ENCODE measurements at places on chromosomes 5 and 9.

DNA sequence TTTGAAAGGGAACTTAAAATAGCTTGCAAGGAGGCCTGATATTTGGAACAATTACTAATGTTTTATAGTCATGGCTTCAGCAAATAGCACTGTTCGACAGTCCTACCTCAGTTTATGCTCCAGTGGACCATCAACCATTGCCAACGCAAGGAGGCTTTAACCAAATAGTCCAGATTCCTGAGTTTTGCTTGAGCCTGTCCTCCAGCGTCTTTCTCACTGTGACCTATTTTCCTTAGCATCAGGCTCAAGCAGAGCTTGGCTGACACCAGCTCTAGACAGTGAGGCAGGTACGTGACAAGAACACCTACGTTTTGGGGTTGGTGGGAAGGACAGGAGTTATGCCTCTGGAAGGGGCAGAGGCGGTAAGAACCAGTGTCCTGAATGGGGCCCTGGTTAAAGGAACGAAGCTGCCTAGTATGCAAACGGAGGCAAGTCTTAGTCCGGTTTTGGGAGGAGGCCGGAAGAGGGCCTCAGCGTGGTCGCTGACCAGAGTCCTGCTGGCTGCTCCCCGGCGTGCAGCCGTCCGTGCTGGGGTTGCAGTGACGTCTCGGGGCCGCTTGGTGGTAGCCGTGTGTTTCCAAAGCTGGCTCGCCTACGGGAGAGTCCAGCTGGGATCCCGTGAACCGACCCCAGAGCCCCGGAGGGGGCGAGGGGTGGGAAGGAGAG is 998 bp upstream of the FGF18 start:
- H3K4me3 ChIP-seq: peak overlapping the region; percentile 79
- peaks cover 36% of the 10 kb centered on the region for H3K4me1 ChIP-seq
- peaks cover 28% of the 10 kb centered on the region for H3K27me3 ChIP-seq
- no peak overlapping the region for H3K27ac ChIP-seq

GRCh38 chr5:94715768-94716167 is 97.3 kb downstream of the SLF1 start:
- no peak overlapping the region for H3K4me3 ChIP-seq
- peaks cover 3% of the 10 kb centered on the region for H3K36me3 ChIP-seq
- no peak for DNase-seq
- H3K27me3 ChIP-seq: no peaks in the 10 kb centered on the region

DNA sequence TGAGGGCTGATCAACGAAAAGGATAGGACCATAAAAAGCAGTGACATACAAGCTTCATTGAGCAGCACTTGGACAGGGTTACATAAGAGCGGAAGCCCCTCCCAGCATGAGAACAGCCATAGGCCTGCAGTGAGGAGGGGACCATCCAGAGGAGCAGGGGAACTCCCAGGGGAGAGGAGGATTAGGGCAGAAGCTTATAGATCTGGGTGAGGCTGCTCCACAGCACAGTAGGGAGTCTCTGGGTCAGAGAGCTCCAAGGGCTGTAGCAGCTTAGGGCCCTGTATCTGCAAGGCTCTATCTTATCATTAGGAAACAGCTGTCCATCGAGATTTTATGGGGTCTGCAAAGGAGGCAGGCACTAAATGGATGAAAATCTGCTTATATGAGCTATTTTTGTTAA is 186.6 kb downstream of the DOCK8 start:
- no peaks in the 10 kb centered on the region for H3K4me1 ChIP-seq
- no peak overlapping the region for H3K4me3 ChIP-seq
- H3K27ac ChIP-seq: no peak overlapping the region

GRCh38 chr9:111052791-111053190 is 14.5 kb upstream of the LPAR1 start:
- peak; percentile 46 for DNase-seq
- no peak overlapping the region for H3K4me3 ChIP-seq
- no peaks in the 10 kb centered on the region for H3K36me3 ChIP-seq

GRCh38 chr5:160342413-160342941 is 27.9 kb downstream of the C1QTNF2 start:
- no peaks in the 10 kb centered on the region for H3K27me3 ChIP-seq
- H3K4me1 ChIP-seq: peaks cover 6% of the 10 kb centered on the region
- H3K27ac ChIP-seq: no peak overlapping the region
- DNase-seq: peak; percentile 70
- no peaks in the 10 kb centered on the region for H3K36me3 ChIP-seq
- H3K4me3 ChIP-seq: no peak overlapping the region

DNA sequence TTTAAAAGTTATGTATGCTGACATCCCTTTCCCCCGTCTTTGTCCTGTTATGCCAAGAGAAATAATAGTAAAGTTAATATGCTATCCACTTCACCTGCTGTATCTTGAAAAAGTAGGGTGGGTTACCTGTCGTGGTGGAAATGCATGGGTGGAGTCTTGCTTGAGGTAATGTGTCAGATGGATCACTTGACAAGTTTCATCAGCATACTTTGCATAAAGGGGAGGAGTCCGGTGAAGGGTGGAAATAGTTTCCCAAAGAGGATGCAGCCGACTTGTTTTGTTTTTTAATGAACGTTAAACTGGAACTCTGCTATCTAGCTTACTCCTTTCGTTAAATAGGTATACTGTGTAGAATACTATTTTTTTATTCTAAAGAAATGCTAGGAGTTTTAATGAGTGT is 9.0 kb upstream of the DMRT3 start:
- peaks cover 22% of the 10 kb centered on the region for H3K4me1 ChIP-seq
- DNase-seq: no peak
- no peak overlapping the region for H3K27ac ChIP-seq
- no peaks in the 10 kb centered on the region for H3K36me3 ChIP-seq

DNA sequence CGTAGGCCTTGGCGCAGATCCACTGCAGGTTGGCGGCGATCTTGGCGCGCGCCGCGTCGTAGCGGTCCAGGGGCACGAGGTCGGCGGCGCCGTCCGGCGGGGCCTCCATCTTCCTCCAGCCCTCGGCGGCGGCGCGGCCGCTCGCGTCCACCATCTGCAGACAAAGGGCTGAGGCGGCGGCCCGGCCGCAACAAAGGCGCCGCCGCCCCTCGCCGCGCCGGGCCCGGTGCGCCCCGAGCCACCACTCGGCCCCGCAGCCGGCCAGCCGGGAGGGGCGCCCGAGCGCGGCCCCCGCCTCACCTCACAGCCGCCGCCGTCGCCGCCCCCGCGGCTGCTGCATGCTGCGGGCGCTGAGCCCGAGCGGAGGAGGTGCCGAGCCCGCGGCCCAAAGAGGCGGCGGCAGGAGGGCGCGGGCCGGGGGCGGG is 328 bp downstream of the CAMSAP1 start:
- DNase-seq: peak; percentile 44
- peaks cover 33% of the 10 kb centered on the region for H3K36me3 ChIP-seq
- no peaks in the 10 kb centered on the region for H3K27me3 ChIP-seq
- H3K27ac ChIP-seq: no peak overlapping the region

DNA sequence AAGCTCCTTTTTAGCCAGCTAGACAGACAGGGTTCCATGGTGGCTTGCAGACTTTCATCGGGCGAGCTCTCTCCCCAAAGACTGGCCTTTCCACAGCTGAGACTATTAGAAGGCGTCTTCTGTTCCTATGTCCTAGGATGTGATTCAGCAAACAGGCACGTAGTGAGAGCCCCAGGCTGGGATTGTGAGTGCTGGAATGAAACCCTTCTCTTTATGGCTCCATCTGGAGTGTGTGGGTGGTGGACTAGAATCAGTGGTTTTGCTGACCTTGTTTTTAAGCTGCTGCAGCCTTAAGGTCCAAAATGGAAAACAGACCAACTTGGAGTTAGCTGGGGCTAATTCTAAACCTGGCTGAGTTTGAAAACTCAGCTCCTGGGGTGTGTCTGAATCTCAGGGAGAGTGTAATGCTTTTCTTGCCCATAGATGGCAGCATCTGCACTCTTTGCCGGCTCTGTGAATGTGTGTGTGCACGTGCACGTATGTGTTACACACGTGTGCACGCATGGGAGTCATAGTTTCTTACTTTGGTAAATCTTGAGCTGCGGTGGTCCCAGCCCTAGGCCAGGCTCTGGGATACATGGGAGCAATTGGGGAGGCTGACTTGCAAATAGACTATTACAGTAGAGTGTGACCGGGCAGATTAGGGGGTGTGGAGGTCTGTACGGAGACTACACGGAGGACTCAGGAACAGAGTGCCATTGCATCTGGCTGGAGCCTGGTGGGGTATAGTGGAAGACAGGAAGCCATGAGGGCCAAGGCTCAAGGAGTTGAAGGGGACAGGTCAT is 10.7 kb downstream of the GSN start:
- H3K4me3 ChIP-seq: no peak overlapping the region
- H3K27ac ChIP-seq: peak overlapping the region; percentile 86
- H3K27me3 ChIP-seq: no peaks in the 10 kb centered on the region
- H3K4me1 ChIP-seq: peaks cover 40% of the 10 kb centered on the region

DNA sequence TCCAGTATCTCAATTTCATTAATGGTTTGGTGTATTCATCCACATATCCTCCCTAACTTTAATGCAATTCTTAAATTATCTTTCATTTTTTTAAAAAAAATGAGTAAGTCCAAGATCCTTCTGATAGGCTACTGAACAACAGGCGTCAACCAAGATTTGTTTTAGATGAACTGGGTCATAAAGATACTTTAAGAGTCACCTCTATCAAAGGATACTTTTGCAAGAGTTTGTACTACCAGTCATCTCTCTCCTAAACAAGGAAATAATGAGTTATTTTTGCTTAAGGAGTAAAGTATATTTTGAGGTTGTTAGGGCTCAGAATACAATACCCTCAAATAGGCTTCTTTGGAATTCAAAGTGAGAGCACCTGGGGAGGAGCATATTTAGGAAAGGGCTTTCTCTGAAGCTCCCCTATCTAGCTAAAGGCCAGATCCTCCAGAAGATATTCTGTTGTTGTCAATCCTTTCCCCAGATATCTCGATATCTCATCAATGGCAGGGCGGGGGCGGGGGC is 25.8 kb downstream of the HAVCR1 start:
- no peak overlapping the region for H3K4me3 ChIP-seq
- H3K36me3 ChIP-seq: no peaks in the 10 kb centered on the region
- no peak overlapping the region for H3K27ac ChIP-seq

GRCh38 chr9:97398999-97399758 is 12.7 kb upstream of the TDRD7 start:
- H3K27me3 ChIP-seq: no peaks in the 10 kb centered on the region
- DNase-seq: peak; percentile 51
- no peak overlapping the region for H3K4me3 ChIP-seq
- peaks cover 6% of the 10 kb centered on the region for H3K4me1 ChIP-seq
- no peaks in the 10 kb centered on the region for H3K36me3 ChIP-seq
- H3K27ac ChIP-seq: no peak overlapping the region

DNA sequence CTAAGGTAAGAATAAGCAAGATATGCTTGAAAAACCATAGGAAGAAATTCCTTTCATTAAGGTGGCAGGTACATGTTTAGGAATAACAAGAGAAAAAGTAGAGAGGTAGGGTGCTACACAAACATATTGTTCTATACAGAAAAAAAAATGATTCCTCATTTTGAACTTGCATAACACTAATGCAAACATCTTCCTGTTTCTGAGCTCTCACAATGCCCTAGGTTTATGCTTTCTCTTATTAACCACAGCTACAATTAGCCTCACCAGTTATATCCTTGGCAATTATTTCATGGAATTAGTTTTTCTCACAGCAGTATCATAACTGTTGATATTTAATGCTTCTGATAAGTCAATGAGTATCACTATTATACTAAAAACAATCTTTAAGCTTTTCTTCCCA is 20.7 kb downstream of the CEMIP2 start:
- H3K27me3 ChIP-seq: no peaks in the 10 kb centered on the region
- no peak overlapping the region for H3K27ac ChIP-seq
- H3K4me1 ChIP-seq: no peaks in the 10 kb centered on the region

DNA sequence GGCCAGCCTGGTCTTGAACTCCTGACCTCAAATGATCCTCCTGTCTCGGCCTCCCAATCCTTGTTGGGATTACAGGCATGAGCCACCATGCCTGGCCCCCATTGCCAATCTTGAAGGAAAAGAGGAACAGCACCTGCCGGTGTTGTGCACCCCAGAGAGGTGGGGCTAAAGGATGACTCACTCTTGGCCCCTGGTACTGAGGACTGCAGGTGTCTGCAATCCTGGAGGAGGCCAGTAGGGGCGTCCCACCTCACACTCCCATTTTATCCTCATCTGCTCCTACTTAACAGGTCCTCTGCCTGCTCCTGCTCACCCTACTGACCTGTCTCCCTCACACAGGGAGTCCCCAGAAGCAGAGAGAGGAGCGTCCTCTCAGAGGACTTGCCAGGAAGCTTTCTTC is 390.4 kb downstream of the ARHGEF28 start:
- H3K27ac ChIP-seq: no peak overlapping the region
- no peak for DNase-seq
- no peaks in the 10 kb centered on the region for H3K27me3 ChIP-seq
- H3K4me3 ChIP-seq: no peak overlapping the region

GRCh38 chr5:141617682-141618029 is 1.1 kb downstream of the DIAPH1 start:
- DNase-seq: peak; percentile 44
- no peaks in the 10 kb centered on the region for H3K27me3 ChIP-seq
- H3K27ac ChIP-seq: peak overlapping the region; percentile 24
- peak overlapping the region; percentile 93 for H3K4me3 ChIP-seq
- H3K36me3 ChIP-seq: peaks cover 10% of the 10 kb centered on the region

- no peak overlapping the region for H3K27ac ChIP-seq
- H3K27me3 ChIP-seq: no peaks in the 10 kb centered on the region
- H3K4me1 ChIP-seq: no peaks in the 10 kb centered on the region
- DNase-seq: no peak
These were observed 36.1 kb downstream of the YIPF5 start for GRCh38 chr5:144134194-144134826.

Measured in mesenchymal stem cell (in vitro differentiated cells and primary cell).